ENCODE measurements at places on chromosomes 6 and 20.

DNA sequence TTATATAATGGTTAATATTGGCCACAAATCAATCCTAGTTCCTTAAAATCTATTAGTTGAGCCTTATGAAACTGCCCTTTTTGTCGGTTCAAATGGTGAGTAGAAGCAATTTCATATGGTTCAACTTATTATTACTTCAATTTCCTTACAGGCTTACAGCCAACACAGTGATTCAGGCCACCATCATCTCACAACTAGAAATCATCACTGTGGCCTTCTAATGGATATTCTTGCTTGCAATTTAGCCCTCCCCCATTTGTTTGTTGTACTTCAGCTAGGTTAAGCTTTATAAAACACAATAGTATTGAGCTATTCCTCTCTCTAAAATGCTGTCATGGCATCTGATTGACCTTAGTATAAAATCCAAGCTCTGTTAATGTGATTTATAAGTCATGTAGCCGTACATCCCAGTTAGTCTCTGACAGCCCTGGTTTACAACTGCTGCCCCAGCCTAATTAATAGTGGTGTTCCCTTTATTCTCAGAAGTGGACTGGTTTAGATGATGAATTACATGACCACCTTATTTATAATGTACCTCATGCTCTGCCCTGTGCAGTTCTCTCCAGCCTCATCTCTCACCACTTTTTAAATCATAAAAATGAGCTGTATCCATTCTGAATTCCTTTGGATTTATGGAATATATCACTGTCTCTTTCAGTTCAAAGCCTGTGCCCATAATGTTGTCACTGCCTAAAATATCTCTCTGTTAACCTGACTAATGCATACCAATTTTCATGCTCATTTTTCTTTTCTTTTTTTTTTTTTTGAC is 36.7 kb downstream of the LAMA2 start:
- DNase-seq = no peak

DNA sequence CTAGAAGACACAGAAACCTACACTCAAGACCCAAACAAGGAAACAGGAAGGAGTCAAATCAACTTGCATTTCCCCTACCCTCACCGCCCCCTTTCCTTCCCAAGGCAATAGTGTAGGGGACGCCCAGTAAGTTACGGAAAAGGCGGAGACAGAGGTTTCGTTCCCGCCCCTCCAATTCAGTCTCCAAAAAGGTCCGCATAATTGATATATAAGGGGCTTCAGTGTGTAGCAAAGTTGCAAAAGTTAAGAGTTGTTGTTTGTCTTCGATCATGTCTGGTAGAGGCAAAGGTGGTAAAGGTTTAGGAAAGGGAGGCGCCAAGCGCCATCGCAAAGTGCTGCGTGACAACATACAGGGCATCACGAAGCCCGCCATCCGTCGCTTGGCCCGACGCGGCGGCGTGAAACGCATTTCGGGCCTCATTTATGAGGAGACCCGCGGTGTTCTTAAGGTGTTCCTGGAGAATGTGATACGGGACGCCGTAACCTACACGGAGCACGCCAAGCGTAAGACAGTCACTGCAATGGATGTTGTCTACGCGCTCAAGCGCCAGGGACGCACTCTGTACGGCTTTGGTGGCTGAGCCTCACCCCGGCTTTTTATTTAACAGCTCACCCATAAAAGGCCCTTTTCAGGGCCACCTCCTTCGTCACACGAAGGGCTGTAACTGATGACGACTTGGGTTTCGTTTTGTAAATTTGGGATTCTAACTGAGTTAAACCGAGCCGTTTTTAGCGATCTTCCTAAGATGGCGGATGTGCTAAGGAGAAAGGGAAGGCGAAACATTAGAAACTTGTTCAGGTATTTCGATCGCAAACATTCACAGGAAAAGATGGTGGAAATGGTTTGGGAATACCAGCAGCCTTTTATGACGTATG is 124.6 kb upstream of the BTN3A2 start:
- DNase-seq = peak; percentile 37

GRCh38 chr6:157029980-157030690 is 253.0 kb downstream of the ARID1B start:
- DNase-seq = no peak

GRCh38 chr6:73157870-73158269 is 67.4 kb downstream of the KHDC1L start:
- no peak for DNase-seq

- DNase-seq = peak; percentile 8
Measured at GRCh38 chr20:10090588-10091166, 55.9 kb downstream of the ANKEF1 start.

DNA sequence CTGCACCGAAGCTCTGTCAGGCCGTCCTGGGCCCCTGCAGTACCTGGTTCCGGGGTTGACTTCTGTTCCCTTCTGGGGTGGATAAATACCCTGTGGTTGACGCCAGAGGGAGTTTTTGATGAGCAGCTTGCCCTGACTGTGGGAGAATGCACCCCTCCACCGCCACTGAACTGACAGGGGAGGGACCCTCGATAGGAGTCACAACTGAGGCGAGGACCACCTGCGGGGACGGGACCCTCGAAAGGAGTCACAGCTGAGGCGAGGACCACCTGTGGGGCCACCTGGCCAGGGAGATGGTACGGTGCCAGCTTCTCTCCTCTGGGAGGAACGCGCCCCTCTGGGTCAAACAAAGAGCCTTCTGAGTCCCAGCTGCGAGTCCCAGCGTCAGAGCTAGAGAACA is 100.1 kb upstream of the FRMD1 start:
- no peak for DNase-seq

DNA sequence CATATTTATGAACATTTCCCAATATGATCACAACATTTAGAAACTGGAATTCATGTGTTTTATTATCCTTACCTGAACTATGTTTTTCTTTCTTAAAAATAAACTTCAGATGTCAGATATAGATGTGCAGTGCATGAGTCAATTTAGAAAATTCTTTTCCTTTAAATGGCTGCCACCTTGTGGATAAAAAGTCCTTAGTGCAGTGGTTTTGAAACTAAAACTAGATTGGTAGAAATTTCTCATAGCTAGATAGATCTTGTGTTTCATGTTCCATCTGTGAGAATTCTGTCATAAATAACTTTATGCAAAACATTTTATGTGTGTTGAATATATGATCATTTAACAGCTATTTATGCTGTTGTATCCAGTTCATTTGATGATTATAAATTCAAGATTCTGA is 134.9 kb downstream of the KLHL32 start:
- DNase-seq = no peak

DNA sequence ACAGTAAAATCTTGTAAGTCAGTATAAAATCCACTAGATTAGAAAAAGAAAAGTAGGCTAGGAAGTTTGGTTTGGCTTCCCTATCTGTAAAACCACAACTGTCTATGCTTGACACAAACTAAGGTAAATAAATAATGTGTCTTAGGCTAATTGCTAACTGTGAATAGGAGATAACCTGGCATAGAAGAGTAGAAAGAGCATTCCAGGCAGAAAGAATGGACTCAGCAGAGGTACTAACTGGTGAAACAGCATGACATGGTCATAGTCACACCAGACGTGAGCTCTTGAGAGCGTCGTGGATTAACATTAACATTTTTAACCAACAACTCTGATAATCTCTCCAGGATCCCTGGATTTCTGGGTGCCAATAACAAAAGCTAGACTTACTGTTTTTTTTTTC is 8.7 kb upstream of the WTAP start:
- no peak for DNase-seq

GRCh38 chr6:13355999-13356785 is 27.9 kb upstream of the TBC1D7 start:
- no peak for DNase-seq

GRCh38 chr6:24795106-24795505 is 3.6 kb downstream of the ARMH2 start:
- no peak for DNase-seq

DNA sequence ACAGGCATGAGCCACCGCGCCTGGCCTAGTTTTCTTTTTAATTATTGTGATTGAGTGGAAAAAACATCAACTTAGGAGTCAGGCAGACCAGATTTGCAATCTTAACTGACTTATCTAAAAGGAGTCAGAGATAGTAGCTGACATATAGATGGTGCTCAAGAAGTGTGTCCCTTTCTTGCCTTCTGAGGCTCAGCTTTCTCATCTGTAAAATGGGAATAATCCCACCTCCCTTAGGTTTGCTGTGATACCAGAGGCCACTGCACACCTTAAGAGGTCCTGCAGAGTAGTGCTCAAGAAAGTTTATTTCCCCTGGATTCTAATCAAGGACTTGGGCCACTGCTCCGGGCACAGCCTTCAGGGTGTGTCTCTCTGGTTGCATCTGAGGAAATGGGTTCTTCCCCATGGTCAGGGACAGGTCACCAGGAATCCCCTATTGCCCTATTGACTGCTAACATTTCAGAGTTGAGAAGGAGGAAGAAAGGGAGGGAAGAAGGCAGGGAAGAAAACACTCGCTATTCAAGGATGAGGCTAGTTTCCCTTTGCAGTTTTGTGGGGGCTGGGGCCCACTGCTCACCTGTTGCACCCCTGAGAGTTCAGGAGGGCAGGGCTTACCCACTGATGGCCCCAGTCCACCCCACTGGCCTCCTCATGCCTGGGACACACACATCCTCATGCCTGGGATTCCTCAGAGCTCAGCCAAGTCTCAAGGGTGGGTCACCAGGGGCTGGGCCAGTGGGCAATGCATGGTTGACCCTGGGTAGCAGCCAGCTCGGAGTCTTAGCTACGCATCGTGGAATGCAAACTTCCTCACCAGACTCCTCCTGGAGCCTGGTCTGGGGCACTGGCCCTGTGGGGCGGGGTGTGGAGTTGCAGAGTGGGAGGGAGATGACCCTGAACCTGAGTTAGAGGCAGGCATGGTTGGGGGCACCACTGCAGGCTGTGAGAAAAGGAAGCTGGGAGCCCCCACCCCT is 21.2 kb downstream of the C6orf132 start:
- no peak for DNase-seq
